ENCODE measurements at places on chromosomes 5 and 9.

DNA sequence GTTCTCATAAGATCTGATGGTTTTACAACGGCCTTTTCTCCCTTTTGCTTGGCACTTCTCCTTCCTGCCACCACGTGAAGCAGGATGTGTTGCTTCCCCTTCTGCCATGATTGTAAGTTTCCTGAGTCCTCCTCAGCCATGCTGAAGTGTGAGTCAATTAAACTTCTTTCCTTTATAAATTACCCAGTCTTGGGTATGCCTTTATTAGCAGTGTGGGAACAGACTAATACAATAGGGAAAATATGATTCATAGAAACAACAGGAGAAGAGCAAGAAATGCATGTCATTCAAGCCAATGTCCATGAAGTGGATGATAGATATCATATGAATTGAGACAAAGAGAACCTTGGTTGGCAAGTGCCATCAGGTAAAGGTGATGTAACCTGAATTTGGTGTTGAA, 128.3 kb upstream of the HAPLN1 start:
- DNase-seq = no peak

DNA sequence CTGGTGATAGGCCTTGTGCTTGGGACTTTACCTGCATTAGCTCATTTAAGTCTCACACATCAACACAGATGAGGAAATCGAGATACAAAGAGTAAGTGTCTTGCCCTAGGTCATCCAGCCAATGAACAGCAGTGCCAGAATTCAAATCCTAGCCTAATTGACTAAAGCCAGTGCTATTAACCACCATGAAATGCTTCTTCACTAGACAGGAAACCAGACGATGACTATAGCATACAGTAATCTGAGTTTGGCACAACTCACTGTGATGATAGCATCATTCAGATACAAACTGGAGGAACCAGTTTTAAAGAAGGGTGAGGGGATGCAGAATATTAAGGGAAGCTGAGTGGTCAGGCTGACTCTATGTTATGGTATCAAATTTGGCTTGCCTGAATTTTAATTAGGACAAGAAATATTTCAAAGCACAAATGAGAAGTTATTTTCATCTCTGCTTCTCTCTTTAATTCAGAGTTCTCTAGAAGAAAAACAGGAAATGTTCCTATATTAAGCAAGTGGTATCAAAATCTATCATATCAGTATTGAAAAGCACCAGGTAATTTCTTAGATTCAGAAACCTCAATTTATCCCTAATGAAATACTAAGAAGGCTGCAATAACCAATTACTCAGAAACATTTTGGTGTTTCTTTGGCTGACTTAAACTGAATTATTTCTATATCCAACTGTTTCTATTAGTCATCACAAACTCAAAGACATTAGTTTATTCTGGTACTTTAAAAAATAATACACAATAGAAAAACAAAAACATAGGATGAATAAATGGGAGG, 147.0 kb upstream of the RASA1 start:
- DNase-seq = no peak

- DNase-seq = no peak
Measured at GRCh38 chr5:55205001-55205400, 22.1 kb downstream of the MCIDAS start.

GRCh38 chr5:94993491-94993890, 291.4 kb downstream of the MCTP1 start:
- no peak for DNase-seq

- DNase-seq = no peak
Measured at GRCh38 chr9:134055981-134056461, 11.8 kb downstream of the BRD3 start.

GRCh38 chr5:54307583-54307982, 2.8 kb downstream of the ARL15 start:
- no peak for DNase-seq

DNA sequence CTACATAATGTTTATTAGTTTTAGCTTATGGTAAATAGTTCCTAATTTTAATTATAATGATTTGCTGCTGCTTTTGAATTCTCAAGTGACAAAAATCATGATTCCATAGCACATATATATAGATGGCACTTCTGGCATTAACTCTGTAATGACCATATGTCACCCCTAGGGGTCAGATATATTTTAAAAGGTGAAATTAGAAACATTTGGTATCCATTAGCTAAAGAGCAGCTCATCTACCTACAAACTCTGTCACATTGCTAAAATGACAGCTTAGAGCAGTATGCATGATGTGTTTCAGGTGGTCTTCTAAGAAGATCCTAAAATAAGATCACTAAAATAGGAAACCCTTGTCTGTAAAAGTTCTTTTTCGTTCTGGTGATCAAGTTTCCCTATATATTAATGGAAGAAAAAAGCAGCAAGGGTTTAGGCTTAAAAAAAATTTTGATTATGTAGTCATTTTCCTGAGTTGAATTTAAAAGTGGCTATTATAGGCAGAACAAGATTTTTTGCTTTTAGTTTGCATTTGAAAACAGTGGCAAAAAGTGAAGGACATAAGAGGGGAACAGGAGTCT, 157.7 kb upstream of the POU5F2 start:
- no peak for DNase-seq

GRCh38 chr5:119327018-119327417, 28.8 kb upstream of the TNFAIP8 start:
- DNase-seq = no peak

DNA sequence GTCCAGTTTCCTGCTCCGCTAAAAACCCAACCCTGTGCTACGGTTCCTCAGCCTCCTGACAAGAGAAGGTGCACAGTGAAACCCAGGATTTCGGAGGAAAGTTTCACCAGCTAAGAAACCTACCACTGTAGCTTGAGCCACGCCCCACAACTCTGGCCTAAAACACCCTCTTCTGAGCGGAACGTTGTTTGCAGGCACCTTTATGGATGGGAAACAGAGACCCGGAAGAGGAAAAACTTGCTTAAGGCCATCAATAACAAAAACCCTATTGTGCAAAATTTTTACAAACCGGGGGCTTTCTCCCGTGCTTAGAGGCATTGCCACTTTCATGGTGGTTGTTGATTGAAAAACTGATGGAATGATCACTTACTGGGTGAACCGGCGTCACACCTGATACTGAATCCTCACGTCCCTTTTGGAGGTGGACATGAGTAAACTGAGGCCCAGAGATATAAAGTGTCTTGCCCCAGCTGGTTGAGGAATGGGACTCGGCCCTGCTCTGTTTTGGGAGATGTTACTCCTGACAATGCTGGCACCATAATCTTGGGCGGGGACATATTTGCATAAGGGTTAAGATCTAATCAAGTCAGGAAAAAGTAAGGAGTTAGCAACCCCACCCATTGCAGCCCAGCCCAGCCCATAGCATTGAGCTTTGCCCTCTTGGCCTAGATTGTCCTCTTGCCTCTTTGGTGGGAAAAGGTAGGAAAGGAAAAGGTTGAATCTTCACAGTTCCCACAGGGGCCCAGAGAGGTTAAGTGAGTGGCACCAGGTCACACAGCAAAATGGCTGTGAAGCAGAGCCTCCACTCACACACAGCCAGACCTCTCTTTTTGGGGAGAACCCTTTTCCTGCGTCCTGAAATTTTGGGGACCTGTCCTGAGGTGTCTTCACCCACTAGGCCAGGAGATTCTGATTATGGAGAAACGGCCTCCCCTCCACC, 23.2 kb upstream of the PTGS1 start:
- DNase-seq = no peak

DNA sequence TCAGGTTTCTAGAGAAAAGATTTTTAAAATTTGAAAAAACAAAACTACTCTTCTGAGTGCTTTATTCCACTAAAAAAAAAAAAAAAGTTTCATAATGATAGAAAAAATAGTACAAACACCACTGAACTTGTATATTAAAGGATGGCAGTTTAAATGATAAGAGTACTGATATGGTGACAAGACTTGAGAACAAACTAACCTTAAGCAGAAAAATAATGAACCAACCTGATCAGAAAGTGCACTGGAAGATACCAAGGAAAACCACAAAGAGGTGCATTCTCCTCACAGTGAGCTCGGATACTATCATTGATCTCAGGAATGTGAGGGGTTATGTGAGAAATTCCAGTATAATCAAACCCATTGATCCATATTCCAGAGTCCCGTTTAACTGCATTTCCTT, 34.3 kb downstream of the ERMP1 start:
- DNase-seq = no peak

DNA sequence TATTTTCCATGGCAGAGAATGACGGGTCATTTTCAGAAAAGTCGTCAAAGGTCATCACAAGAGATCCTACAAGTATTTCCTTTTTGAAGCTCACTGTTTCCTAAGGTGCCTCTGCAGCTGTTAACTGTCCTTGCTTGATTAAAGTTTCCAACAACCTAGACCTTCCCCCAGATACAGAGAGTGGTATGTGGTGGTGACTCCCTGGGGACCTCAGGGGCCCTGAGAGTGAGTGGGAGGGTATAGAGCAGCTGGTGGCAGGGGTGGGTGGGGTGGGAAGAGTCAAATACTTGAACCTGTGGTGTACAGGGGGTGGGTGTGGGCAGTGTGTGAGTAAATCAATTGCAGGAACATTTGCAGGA, 1.6 kb upstream of the CD72 start:
- DNase-seq = no peak

GRCh38 chr5:180336234-180337020, 16.7 kb downstream of the GFPT2 start:
- no peak for DNase-seq

GRCh38 chr9:19768798-19769197, 20.0 kb downstream of the SLC24A2 start:
- DNase-seq = no peak

GRCh38 chr9:101915482-101915881, 177.0 kb upstream of the GRIN3A start:
- DNase-seq = no peak

GRCh38 chr5:168301593-168302390, 10.3 kb downstream of the WWC1 start:
- DNase-seq = no peak

DNA sequence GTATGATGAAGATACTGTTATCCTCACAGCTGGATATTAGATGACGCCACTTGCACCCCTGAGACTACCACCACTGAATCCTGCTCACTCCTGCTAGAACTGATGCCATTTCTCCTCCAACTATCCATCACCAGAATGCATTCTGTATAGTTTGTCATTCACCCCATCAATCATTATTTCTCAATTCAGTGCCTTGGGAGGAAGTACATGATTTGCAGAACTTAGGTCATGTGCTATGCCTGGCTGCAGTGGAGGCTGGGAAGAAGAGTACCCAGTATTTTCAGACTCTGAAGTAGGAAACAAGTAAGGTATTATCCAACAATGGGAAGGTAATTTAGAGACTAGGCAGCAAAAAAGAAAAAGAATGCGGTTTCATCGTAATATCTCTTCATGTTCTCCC, 26.2 kb upstream of the HSD17B4 start:
- no peak for DNase-seq

DNA sequence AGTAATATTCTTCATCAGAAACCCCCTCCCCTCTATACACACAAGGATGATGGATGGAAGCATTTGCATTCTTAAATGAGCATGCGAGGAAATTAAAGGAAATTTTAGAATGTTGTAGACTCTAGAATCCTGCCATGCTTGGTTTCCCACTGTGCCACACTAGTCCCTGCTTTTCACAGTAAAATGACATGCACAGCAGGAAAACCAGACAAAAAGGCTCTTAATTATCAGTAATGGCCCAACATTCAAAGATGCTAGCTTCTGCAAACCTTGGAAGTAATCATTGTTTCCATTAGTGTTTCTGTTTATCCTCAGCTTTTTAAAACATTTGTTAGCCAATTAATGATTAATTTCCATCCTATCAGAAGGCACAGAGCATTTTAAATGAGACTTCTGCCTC, 255.8 kb downstream of the SLCO4C1 start:
- no peak for DNase-seq

GRCh38 chr5:68215898-68216244, 315 bp downstream of the PIK3R1 start:
- no peak for DNase-seq

DNA sequence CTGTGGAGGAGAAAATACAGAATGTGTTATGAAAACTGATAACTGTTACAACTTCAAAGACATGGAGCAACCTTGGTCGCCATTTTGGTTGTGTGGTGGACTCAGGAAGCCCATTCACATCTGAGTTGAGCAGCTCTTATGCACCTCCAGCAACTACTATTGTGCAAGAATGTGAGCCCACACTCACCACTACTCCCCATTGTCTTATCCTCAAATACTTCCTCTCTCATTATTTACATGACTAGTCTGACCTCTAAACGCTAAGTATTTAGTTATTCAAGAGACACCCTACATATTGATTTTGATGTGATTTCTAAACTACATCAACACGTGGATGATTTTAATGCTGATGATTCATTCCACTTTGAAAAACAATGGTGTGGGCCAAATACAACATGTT, 516.6 kb upstream of the CLINT1 start:
- no peak for DNase-seq

GRCh38 chr9:33860200-33860871, 43.4 kb downstream of the UBE2R2 start:
- DNase-seq = no peak

DNA sequence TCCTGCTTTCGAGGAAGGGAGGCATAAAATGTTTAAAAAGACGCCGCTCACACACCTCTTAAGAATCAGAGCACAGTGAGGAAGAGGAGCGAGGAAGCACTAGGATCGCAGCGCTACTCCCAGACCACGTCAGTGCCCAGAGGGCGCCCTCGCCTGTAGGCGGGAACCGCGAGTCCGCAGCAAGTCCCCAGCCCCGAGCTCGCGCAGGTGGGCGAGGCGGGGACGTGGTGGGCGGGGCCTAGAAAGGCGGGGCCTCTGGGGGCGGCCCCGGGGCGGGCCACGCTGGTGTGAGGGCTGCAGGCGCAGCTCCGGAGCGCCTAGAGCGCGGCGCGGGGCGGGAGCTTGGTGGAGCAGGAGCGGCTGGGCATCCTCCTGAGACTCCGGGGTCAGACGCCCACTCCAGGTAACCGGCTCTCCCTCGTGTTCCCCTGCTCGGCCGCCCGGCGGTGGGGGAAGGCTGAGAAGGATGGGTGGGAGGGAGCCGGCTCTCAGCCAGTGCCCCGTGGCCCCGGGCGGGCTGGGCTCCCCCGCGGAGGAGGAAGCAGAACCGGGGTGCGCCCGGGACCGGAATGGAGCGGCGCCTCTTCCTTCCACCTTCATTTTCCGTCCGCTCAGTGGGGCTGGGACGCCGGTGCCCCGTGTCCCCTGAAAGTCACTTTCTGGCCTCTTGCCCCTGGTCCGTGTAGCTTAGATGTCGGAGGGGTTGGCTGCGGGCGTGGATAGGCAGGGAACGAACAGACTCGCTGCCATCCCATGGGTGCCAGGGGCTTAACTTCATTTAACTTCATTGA, at the start of gene GCNT1:
Gene GCNT1, plus strand, starts transcription at position 280 of the 791 bp plus-strand sequence. CDS start 43,200 bp downstream, outside the sequence.
- DNase-seq = peak; percentile 86

DNA sequence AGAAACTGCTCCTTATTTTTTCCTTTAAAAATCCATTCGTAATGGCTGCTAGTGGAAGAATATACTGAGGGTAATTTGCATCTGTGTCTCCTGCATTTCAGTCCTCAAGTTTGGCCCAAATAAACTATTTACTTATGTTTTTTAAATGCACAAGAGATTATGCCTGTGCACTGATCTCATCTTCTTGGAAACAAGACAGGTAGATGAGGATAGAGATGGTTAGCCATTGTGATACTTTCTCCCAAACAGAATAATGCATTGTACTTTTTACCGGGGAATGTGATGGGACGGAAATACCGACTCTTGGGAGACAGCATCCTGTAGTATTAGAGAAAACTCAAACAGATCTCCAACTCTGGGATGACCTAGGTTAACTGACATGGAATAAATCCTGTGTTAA, 72.5 kb upstream of the DAB2 start:
- no peak for DNase-seq

All from activated T-helper 1 cell treated with anti-CD3 and anti-CD28 coated beads, Interleukin-2, amount 50 U/mL, for 16 hours (primary cell).